ENCODE measurements at places on chromosomes 3 and 15.

GRCh38 chr3:158671821-158672214 lies 630 bp downstream of the LXN start:
- no peak for DNase-seq

DNA sequence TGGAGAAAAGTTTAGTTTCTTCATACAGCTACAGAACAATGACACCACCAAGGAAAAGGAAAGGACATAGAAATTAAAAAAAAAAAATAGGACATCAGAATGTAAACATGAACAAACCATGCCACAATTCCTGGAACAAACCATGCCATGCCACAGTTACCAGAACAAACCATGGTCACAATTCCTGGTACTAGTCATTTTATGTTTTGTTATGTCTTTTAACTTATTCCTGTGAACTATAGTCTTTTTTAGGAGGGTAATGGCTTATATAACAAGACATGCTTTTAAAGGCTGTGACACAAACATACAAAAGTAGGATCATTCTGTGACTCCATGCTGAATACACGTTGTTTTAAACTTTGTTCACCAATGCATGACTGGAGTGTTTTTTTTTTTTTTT lies 42.8 kb downstream of the CD47 start:
- no peak for DNase-seq

DNA sequence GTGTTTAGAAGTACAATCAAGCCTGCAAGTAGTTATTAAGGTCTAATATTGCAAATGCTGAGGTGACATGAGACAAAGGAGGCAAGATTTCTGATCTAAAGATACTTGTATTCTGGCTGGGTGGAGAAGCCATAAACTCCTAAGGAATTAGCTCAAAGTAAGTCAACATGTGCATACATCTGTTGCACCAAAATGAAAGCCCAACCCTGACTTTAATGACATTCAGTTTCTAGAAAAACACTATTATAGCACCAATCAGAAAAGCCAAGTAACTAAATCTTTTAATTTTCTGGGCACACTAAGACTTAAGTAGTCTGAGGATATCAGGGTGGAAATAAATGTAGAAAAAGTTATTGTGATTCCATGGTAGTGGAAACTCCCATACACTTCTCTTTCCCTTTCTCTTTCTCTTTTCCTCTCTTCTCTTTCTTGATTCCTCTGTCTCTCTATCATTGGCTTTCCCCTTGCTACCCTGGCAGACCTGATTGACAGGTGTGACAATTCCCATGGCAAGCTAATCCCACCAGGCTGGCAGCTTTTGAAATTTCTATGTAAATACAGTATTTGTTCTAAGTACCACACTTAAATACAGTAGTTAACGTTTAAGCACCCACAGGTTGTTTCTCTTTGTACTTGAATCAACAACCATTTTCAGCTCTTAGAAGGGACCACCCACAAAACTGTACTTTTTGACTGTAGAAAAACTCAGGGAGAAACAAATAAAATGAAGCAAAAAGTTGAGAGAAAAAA lies 528.4 kb upstream of the SEMA6D start:
- DNase-seq, result no peak

GRCh38 chr3:49813497-49814174 lies at the start of gene UBA7:
TSS of gene UBA7 (minus strand) at chr3:49813953. CDS start at chr3:49813787, 166 bp downstream.
- DNase-seq, result peak; percentile 82

DNA sequence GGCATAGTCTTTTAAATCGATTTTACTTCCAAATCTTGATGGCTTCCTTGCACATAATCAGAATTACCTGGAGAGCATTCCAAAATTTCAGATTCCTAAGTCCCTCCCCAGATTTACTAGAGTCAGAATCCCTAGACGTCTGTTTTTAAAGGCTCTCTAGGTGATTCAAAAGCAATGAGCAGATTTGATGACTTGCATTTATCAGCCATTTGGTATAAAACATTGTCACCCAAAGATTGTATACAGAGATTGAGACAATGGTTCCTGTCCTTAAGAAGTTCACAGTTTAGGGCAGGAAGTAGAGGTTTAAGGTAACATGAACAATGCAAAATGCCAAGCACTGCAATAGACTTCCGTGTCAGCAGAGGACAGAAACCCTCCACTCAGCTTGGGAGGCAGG lies 2.6 kb upstream of the PYGO1 start:
- DNase-seq, result no peak

- no peak for DNase-seq
Measured at GRCh38 chr3:13023235-13023970, 49.8 kb downstream of the IQSEC1 start.

GRCh38 chr3:114319453-114319852 lies 25.6 kb downstream of the TIGIT start:
- peak; percentile 64 for DNase-seq

DNA sequence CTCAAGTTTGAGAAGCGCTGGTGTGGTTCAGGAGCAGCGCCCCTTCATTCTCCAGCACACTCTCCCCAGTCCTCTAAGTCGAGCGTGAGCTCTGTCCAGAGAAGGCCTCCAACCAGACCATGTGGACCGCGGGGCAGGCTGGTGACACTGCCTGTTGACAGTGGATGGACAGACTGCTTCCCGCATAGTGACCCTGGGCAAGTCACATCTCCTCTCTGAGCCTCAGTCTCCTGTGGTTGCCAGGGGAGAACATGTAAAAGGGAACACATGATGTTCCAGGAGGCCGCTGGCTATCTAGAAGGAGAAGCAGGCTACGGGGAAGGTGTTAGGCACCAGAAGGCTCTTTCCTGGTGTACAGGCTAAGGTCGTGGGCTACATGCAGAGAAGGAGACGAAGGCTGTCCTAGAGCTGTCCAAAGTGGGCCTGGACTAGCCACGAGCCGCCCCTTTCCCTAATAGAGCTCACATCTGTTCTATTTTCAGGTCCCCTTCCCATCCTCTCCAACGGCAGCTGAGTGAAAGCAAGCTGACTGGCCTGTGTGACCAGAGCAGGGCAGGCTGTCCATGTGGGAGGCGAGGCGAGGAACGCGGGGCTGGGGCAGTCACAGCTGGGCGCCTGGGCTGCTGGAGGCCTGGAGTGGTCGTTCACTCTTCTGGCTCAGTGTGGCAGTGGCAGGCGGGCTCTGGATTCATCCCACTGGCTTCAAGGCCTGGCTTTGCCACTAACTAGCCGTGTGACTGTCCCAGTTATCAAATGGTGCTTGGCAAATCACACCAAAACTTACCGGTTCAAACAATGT lies 11.1 kb downstream of the ISG20 start:
- no peak for DNase-seq

- DNase-seq, result no peak
Measured at GRCh38 chr15:34185666-34186065, 24.2 kb downstream of the KATNBL1 start.

GRCh38 chr3:28989646-28990089 lies 291.2 kb upstream of the RBMS3 start:
- peak; percentile 9 for DNase-seq

GRCh38 chr3:127121885-127122284 lies 71.0 kb upstream of the PRR23E start:
- no peak for DNase-seq

DNA sequence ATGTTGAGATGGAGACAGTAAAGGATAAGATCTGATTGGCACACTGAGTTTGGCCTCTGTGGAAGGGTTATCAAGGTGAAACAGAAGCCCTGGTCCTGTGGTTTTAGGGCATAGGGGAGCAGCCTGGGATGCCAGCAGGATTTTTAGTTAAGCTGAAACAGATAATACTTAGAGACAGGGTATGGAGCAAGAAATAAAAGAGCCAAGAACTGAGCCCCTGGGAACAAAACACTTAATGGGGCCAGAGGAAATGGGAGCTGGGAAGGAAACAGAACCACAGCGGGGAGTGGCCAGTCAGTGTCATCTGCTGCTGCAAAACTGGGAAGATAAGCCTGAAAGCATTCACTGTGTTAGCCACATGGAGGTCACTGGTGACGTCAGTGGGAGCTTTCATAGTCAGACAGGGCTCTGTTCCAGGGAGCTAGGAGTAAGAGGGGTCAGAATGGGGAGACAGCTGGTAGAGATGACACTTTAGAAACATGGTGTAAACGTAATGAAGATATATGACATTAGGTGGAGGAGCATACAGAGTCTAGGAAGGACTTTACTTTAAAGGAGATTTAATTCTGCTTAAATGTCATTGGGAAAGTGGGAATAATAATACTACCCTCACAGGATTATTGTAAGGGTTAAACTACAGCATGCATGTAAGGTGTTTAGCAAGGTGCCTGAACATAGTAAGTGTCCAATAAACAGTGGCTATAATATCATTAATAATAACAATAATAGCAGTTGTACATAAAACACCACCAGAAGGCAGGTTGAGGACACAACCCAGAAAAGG lies 172.7 kb upstream of the CTNNB1 start:
- peak; percentile 69 for DNase-seq

DNA sequence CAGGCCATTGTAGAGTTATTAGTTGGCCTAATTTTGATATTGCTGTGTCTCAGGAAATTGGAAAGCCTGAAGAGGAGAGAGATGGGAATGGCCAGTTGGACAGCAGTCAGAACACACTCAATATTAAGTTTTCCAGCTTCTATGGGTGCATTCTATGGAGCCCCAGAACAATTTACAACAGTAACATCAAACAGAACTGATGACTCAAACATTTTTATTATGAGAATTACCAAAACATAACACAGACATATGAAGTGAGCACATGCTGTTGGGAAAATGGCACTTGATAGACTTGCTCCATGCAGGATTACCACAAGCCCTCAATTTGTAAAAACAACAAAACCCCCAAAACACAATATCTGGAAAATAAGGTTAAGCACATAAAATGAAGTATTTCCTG lies 104.3 kb downstream of the GADL1 start:
- DNase-seq, result no peak

DNA sequence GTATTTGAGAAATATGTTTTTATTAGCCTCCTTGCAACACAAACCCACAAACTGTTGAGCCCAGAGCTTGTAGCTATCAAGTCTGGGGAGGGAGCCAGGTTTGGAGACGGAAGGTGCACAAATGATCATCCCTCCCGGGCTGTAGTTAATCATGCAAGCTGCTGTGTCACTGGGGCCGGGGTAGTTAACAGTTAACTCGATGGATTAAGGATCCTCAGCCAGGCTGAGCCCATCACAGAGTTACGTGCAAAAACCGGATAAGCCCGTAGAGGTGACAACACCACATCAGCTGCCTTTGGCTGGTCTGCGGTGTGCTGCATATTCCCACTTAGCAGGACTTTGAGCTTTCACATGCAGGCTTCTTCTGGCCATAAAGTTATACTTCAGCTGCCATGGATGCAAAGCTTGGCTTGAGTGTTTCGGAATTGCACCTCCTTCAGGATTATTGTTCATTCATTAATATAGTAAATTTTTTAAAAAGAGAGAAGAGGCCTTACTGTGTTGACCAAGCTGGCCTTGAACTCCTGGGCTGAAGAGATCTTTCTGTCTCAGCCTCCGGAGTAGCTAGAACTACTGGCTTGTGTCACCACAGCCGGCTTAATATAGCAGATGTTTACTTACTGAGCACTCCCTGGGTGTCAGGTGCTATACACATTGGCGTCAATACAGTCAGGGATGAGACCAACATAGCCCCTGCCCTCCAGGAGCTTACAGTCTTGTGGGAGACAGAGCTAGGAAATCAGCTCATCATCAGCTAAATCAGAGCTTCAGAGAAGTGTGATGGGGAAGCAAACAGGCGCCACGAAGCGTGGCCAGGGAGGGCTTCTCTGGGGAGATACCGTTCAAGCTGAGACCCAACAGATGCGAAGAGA lies 226.8 kb upstream of the BHLHE40 start:
- peak; percentile 54 for DNase-seq

DNA sequence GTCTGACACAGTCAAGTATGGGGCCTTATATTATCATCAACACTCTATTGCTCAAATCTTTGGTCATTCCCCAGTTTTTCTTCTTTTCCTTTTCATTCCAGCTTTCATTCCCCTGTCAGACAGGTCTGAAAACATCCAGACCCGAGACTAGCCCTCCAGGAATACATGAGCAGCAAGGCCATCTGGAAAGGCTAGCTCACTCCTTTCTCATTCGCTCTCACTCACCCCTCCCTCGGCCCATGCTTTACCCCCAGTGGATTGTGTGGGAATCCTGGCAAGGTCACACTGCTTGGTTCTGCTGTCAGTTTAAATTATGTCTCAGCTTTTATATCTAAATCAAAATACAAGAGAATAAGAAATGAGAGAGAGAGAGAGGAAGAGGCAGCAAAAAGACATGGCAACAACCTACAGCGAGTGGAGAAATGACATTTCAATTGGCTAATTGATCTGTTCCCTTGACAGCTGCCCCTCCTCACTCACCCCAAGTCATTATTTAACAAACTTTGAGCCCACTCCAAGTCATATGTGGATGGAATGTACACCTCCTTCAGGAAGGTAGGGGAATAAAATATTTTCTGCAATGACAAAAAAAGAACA lies 962.2 kb downstream of the TUSC7 start:
- DNase-seq, result no peak

DNA sequence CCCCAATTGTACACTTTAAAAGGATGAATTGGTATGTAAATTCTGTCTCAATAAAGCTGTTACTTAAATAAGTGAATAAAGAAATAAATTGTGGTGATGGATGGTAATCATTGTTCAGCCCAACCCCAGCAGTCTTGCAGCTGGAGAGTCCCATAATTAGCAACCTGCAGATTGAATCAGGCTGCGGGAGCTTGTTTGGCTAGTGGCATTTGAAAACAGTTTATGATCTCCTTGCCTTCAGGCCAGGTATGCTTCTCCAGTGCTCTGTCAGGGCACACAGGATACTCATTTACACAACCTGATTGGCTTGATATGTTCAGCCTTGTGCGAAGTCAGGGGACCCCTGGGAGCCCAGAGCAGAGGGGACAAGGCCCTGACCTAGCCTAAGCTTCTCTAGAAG lies 16.5 kb upstream of the TSEN2 start:
- no peak for DNase-seq

GRCh38 chr3:96734273-96735009 lies 80.0 kb upstream of the EPHA6 start:
- DNase-seq, result no peak

GRCh38 chr3:99648101-99648500 lies 9.7 kb downstream of the COL8A1 start:
- DNase-seq, result peak; percentile 75

DNA sequence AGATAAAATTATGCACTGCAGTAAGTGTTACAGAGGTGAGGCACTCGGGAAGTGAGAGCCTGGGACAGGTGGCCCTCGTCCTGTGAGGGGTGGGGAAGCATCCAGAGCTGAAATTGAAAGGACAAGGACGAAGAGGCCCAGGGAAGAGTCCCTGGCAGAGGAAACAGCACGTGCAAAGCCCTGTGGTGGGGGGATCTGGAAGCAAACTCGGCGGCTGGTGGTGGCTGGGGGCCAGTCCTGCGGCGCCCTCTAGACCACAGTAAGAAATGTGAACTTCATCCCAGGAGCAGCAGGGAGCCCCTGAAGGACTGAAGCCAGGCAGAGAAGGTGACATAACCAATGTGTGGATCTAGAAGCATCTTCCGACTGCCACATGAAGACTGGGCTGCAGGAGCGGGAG lies 42.8 kb downstream of the GRIP2 start:
- no peak for DNase-seq

- no peak for DNase-seq
Measured at GRCh38 chr3:82130046-82130445, 368.6 kb upstream of the GBE1 start.

GRCh38 chr3:53091011-53091410 lies 39.2 kb downstream of the RFT1 start:
- no peak for DNase-seq

- no peak for DNase-seq
Measured at GRCh38 chr3:73592154-73593144, 32.3 kb downstream of the PDZRN3 start.

Measured in EH (cell line).